Stimulated activated CD8-positive, alpha-beta memory T cell treated with anti-CD3 and anti-CD28 coated beads, Interleukin-2, amount 100 ng/mL, for 1 hour (primary cell): ENCODE measurements at places on chromosomes 1 and 21.

- DNase-seq = no peak
Measured at GRCh38 chr1:177732178-177732577, 237.7 kb downstream of the SEC16B start.

DNA sequence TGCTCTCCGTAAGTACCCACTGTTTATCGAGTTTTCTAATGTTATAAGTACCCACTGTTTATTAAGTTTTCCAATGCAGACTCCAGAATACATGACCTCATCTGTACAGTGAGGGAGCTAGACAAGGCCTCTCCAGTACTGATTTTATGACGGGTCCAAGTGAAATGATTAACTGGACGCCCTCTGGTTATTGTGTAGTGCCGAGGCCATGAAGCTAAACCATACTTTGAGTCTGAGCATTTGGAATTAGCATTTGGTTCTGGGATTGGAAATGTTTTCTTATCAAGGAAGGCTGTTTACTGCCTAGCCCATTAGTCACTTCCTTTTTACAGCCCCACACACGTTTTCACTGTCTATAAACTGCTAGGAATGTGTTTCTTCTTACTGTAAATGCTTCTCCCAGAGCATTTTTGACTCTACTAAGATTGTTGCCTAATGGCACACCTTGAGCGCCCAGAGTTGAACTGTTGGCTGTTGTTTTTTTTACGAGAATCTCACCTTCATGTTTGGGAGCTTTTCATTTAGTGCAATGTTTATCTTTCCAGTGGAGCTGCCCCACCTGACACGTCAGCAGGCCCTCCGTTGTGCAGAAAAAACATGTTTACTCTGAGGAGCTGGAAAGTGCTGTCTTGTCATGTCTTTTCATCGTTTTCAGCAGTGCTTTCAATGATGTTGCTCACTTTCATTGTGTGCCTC, 26.9 kb downstream of the SPATA46 start:
- DNase-seq = no peak

- no peak for DNase-seq
Measured at GRCh38 chr1:227175611-227176010, 142.7 kb downstream of the CDC42BPA start.

- DNase-seq = no peak
Measured at GRCh38 chr21:25115021-25115420, 492.3 kb downstream of the MRPL39 start.

DNA sequence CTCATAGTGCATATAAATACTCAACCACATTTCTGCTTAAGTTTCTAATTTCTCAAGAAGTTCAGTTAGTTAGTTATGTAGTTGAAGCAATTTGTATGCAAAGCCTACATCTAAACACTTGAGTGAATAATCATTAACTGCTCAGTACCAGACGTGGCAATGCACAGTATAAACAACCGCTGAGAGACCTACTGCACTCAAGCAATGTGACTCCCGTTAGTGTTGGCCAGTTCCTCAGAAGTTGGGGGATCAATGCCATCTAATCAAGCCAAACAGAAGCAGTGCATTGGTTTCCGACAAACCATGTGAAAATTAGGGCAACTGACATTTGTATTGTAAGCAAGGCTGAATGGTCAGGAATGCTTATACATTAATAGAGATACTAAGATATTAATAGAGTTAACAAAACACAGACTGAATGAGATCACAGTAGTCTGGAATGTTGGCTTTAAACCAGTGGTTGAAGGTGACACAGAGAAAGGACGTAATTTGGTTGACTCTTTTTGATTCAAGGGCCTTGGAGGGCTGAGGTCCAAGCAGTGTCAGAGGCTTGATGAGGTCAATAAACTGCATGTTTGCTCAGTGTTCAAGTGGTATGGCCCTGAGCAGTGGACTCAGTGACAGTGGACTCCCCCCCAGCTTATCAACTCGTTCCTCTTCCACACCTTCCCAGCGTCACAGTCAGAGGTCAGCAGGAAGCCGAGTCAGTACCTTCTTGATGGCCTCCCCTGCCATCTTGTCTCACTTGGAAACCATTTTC, 255.5 kb downstream of the CTH start:
- no peak for DNase-seq

DNA sequence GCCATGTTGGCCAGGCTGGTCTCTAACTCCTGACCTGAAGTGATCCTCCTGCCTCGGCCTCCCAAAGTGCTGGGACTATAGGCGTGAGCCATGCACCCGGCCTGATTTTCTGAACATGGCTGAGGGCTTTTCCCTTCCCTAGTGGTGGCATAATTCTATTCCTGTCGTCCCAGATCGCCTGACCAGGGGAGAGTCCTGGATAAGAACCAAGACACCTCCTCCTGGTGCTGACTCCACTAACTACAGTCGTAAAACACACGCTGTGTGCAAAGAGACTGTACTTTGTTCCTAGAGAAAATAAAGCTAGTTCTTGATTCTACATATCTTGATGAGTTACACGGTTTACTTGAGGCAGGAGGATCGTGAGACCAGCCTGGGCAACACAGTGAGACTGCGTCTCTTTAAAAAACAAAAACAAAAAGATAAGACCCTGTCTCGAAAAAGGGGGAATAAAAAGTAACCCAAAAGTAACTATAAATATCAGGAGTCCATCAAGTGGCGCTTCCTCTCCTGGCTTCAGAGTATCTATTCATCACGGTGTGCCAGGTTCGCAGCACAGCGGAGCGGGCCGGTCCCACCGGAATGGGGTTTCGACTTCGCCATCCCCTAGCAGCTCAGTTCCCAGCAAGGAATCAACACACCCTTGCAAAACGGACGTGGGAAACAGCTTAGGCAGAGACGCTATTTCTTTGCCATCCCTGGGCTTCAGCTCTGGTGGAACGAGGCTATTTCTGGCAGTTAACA, 973 bp downstream of the SDF4 start:
- DNase-seq = no peak

GRCh38 chr1:184214128-184214527, 162.6 kb downstream of the TSEN15 start:
- DNase-seq = no peak

DNA sequence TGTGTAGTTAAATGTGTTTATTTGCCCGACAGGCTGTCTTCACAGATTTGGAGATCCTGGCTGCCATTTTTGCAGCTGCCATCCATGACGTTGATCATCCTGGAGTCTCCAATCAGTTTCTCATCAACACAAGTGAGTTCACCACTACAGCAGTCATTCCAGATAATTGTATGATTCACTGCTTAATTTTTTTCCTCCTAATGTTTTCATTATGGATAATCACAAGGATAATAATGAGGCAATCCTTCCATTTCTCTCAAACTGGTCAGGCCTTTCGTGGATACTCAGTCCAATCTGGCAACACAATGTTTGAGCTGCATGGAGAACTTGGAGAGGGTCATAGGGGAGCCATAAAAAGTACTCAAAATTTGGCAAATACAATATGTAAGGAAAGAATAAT, 168.3 kb upstream of the SGIP1 start:
- DNase-seq = no peak

DNA sequence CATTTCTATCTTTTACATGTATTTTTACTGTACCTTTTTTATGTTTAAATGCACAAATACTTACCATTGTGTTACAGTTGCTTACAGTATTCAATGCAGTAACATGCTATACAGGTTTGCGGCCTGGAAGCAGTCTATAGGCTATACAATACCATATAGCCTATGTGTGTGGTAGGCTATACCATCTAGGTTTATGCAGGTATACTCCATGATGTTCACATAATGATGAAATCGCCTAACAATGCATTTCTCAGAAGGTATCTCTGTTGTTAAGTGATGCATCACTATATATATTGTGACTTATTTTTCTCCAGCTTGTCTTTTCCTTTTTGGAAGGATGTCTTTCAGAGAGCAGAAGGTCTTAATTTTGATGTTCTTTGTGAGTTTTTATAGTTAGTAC, 103.5 kb downstream of the MAST2 start:
- DNase-seq = no peak
